ENCODE measurements at places on chromosomes 11 and 22.
A peak's percentile ranks its signal among the peaks of the same experiment; 100 is the strongest.

- no peak for DNase-seq
Measured at GRCh38 chr11:98679673-98680072, 341.1 kb upstream of the CNTN5 start.

DNA sequence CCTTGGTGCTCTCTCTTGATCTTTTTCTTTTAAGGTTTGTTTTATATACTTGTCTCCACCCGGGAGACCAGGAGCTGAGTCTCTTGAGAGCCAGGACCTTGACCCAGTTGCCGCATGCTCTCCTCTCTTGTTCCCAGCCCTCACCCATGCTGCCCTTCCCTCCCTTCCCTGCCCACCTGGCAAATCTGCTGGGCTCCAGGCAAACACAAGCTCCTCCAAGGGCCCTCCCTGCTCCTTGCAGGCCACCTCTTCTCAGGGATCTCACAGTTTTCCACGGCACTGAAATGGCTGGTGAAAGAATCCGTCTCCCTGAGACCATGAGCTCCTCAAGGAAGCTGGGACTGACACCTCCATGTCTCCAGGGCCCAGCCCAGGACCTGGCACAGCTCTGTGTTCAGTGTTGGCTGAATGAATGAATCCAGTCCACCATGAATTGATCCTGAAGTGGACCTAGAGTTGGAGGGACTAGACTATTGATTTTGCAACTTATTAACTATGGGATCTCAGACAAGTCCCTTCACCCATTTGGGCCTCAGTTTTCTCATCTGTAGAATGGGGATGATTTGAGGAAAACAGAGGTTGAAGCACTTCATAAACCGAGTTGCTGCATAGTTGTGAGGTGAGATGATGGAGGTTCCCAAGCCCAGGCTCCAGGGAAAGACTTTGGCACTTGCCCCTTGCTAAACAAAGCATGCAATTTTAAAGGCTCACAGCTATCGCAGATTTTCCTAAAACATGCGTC lies 25.1 kb upstream of the FBLN1 start:
- no peak for DNase-seq

DNA sequence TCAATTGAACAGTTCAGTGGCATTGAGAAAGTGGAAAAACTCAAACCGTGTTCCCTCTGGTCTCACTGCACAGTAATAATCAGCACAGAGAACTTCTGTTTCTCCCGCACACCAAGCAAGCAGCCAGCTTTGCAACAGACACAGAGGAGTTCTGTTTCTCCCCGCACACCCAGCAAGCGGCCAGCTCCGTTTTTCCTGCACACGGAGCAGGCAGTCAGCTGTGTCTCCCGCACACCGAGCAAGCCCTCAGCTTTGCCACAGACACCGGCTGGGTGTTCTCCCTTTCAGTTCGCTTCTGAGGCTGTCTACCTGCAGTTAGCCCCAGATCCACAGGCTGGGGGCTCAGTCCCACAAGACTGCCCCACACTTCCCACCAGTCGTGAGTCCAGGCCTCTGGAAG lies 9.9 kb upstream of the TALDO1 start:
- no peak for DNase-seq

- DNase-seq: no peak
Measured at GRCh38 chr11:95647871-95648270, 141.7 kb downstream of the FAM76B start.

GRCh38 chr11:86219311-86220193 lies 25.0 kb upstream of the EED start:
- no peak for DNase-seq

GRCh38 chr11:132231656-132232347 lies 861.4 kb downstream of the NTM start:
- no peak for DNase-seq

DNA sequence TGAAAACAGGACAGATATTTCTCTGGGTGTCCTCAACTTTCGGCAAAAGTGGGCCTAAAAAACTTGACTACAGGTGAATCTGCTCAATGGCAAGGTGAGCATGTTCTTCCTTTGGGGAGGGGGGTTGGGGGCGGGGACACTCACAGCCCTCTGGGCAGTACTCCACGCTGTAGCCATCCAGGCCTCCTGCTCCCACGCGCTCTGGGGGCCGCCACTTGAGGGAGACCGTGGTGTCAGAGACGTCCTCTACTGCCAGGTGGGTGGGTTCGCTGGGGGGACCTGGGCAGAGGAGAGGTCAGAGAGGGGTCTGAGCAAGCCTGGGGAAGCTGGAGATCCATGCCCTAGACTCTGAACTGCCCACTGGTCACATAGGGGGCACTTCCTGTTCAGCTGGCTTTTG lies 16.8 kb downstream of the MYBPC3 start:
- DNase-seq: no peak

DNA sequence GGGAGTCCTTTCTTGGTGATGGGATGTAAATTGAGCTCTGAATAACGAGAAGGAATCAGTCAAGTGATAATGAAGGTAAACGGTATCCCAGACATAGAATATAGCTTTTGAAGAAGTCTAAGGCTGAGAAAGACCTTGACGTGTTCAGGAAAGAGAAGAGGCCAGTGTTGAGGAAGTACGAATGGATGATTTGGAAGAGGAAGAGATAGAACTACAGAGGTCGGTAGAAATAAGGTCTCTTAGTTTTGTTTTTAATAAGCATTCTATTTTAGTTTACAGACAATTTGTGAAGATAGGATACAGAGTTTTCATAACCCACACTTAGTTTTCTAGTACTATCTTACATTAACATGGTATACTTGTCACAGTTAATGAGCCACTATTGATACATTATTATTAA lies 1598.1 kb downstream of the FAM181B start:
- no peak for DNase-seq

GRCh38 chr22:38570779-38571364 lies 889 bp upstream of the DMC1 start:
- peak; percentile 27 for DNase-seq

- no peak for DNase-seq
Measured at GRCh38 chr11:10257478-10257877, 36.5 kb downstream of the SBF2 start.

- DNase-seq: no peak
Measured at GRCh38 chr11:114438303-114438702, 964 bp upstream of the REXO2 start.

DNA sequence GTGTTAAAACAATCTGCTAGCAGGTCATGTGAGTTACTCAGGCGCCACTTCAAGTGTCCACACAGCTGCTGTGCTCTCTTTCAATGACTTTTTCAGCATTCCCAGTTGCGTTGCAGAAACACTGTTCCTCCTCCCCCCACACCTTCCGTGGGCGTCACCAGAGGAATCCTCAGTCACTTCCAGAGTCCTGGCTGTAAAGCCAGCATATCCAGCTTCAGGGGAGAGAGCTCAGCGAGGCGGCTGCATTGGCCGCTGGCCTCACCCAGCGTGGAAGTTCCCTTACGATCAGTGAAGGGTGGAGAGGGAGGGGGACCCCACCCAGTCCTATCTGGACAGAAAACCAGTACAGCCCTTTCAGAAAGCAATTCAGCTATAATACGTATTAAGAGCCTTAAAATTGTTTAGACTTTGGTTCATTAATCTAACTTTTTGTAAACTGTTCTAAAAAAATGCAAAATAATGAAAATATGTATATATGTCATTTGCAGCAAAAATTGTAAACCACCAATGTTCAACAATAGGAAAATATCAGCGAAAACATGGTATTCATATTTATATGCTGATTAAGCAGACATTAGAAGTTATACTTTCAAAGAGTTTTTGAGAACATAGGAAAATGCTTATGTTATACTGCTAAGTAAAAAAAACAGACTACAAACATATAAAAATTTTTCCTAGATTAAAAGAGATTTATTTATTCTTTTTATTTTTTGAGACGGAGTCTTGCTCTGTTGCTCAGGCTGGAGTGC lies 2.8 kb upstream of the ANO9 start:
- no peak for DNase-seq

DNA sequence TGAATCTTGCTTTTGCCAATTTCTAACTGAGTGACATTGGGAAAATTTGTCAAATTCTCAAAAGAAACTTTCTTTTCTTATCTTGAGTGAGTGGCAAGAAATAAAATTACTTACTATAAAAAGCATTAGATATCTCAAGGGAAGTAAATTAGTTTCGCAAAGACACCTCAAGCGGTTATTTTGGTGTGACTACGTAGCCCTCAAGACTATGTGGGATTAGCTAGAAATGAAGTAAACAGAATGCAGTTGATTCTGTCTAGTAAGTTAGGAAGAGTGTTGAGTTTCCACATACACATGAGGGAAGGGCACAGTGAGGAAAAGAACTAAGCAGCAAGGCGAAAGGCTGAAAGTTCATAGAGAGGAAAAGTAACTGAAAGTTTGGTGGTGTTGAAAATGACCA lies 28.3 kb upstream of the MS4A6A start:
- DNase-seq: no peak

DNA sequence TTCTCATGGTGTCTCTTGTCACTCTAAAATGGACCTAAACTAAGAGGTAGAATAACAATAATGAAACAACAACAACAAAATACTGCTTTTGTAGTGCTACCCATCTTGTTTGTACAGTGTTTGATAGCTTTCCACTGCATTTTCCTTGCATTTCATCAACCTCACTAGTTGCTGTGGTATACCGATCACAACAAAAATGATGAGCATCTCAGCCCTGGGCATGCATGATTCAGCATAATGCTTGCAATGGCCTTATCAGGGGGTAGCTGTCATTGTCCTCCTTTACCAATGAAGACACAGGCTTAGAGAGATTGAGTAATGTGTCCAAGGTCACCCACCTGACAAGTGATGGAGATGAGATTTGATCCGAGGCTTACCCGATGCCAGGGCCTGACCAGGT lies 682.5 kb downstream of the NTM start:
- DNase-seq: no peak

- DNase-seq: no peak
Measured at GRCh38 chr11:117999354-117999993, 13.3 kb downstream of the IL10RA start.

DNA sequence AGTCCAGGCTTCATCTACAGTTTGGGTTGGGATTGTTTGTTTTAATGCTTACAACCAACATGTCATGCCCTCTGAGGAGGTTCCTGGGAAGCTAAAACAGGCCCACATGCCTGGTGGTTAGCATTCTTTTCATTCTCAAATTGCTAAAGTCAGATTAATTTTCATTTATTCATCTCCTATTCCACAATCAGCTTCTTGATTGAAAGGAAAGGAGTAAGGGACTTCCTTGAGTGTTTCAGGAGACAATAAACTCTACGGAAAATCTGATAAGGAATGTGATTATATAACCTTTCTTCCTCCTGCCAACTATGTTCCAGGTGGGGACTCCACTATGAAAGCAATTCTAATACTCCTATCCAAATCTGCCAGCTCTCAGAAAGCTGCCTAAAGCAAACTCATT lies 30.8 kb downstream of the MRTFA start:
- DNase-seq: no peak

- DNase-seq: no peak
Measured at GRCh38 chr11:86801364-86801763, 1.0 kb downstream of the PRSS23 start.

DNA sequence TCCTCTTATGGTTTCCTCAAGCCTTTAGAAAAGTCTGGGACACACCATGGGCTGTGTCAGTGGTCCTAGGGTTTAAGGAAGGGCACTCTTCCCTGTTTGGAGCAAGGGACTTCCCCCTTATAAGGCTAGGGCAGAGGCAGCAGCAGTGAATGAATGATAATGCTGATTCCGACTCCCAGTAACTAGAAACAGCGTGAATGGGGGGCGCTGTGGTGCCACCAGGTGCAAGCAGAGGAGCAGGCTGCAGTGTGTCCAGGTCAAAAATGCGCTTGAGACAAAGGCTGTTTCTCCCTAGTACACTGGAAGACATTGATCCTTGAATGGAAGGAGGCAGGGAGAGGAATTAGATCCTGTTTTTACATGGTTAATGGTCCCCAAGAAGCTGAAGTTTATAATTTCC lies 11.6 kb upstream of the RIC3 start:
- DNase-seq: no peak

- no peak for DNase-seq
Measured at GRCh38 chr11:32888805-32889204, 3.8 kb upstream of the QSER1 start.

DNA sequence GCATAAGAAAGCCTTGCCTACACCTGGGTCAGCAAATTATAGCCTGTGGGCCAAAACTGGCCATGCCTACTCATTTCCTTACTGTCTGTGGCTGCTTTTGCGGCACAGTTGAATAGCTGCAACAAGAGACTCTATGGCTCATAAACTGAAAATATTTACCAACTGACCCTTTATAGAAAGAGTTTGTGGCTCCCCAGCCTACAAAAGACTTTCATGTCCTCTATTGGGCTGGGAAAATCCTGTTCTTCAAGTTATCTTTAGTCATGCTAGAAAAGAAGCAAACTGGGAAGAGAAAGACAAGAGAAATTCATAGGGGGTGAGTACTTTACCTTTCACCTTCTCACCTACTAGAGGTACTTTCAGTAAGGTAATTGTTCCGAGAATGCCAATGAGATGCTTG lies 175.1 kb downstream of the SWAP70 start:
- DNase-seq: no peak

DNA sequence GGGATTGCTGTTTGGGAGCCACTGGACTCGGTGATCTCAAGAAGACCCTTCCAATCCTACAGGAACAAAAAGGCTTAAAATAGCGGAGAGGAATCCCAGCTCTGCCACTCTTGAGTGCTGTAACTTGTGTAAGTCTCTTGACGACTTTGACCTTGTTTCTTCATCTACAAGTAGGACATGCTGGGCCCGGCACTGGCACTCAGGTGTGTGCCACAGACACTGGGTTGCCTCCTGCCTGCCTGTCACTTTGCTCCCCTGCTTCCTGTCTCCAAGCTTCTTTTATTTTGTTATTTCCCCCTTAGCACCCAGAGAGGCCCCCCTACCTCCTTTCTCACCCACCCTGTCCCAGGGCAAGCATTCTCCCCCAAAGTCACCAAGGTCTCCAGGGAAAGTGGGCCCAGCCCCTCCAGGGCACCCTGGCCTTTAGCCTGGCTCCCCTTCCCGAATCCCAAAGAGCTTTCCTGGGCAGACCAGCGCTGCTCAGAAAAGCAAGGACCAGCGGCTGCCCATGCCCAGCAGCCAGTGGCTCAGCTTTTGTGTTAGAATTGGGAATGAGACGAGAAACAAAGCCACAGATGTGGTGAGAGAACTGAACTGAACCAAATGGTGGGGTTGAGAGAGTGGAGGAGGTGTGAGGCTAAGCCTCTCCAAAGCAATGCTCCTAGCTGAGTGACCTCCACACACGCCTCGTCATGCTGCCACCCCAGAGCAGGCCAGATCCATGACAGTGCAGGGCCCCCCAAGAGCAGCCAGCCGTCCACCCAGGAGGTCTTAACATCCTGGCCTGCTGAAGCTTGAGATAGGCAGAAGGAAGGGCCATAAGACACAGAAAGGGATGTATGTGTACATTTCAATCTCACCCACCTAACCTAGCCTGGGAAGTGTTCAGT lies 4.5 kb downstream of the TRIM29 start:
- DNase-seq: no peak
